Right cardiac atrium (tissue), 5 donors: ENCODE measurements at places on chromosomes 6 and 20. TPM values are rescaled to one million over a fixed set of nuclear protein-coding genes. Genes with fewer than 3 reads are reported as not detected.

GRCh38 chr6:143528164-143528811, 16.8 kb upstream of the FUCA2 start:
- DNase-seq, result no peak

- DNase-seq, result no peak
These were observed 210.9 kb upstream of the ZFP64 start for GRCh38 chr20:52402514-52402913.

- DNase-seq, result no peak
These were observed 115.3 kb downstream of the COL12A1 start for GRCh38 chr6:75090576-75090975.

DNA sequence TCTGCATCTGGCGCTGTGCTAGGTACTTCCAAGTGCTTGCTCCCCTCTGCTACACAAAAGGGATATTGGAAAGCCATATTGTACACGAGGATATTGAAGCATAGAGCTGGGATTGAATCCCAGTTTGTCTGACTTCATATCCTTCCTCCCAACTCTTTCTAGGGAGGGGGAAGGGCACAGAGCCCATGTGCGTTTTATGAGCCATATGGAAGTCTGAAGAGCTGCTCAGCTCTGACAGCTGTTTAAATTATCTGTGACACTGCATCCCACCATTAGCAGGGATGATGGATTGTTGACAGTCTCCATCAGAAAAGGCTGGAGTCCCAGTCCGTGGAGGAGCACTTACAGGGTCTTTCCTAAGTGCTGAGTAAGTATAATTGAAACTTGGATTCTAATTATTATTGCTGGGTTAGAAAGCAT, 18.4 kb downstream of the TIAM2 start:
- no peak for DNase-seq

Gene CNKSR3
- polyA plus RNA-seq, result 7.9 TPM

Gene MEI4
- polyA plus RNA-seq, result 0.59 TPM

Gene BACH2
- 0.61 TPM for polyA plus RNA-seq

Gene PARD6B
- polyA plus RNA-seq, result 0.93 TPM

Gene NFATC2
- polyA plus RNA-seq, result 2.8 TPM
